C1 segment of cervical spinal cord (tissue), 14 donors: ENCODE measurements at places on chromosomes 5 and 9.
A peak's percentile ranks its signal among the peaks of the same experiment; 100 is the strongest.

DNA sequence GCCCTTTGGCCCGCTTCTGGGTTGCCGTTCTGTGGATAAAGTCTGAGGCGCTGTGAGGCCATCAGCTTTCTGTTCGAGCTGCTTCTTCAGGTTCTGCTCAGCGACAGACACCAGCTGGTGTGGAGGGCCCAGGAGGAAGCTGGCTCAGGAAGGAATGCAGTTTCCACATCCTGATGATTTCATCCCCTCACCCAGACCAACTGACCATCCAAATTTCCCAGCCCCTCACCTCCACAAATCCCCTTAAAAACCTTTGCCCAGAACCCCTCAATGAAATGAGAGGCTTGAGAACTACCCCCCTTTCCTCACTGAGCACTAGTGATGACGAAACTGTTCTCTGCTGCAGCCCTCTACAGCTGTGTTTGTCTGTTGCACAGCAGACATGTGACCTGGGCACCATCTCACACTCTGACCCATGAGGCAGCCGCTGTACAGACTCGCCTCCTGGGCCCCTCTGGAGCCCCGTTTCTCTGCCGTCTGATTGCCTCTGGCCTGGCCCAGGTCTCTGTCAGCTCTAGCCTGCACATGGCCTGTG is 45.4 kb downstream of the SPATA31C2 start:
- DNase-seq = no peak

DNA sequence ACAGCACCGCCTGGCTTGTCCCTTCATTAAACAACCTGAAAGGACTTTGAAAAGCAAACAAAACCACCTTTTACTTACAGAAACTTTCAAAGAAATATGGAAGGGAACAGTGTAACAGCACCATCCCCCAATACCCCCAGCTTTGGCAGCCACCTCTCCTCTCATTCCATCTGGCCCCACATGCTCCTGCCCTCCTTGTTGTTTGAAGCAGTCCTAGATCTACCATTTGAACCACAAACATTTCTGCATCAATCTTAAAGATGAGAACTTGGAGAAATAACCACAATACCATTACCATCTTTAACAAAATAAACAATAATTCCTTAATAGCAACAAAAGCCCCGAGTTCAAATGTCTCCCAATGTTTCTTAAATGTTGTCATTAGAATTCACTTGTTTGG is 17.8 kb upstream of the COL15A1 start:
- no peak for DNase-seq

- DNase-seq = no peak
These were observed 14.0 kb downstream of the COL27A1 start for GRCh38 chr9:114169029-114169951.

DNA sequence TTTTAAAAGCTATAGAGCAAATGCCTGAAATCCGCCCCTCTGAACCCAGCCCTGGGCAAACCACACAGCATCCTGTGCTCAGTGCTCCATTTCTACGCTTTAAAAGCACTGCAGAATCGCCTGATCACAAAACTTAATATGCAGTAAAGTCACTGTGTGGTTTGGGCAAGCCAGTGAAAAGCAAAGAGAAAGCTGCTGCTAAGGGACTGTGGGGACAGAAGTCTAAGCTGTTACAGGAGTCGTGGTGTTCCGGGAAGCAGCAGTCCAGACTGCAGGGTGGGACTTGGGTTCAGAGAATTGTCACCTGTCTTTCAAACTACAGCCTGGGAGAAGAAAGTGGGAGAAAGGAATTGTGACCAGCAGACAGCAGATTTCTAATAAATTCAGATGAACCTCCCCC is 8.2 kb downstream of the RAPGEF1 start:
- DNase-seq = no peak

- DNase-seq = no peak
These were observed 25.6 kb downstream of the COL27A1 start for GRCh38 chr9:114180696-114181606.

- DNase-seq = no peak
These were observed 4.0 kb upstream of the FCHO2 start for GRCh38 chr5:72951671-72952468.

DNA sequence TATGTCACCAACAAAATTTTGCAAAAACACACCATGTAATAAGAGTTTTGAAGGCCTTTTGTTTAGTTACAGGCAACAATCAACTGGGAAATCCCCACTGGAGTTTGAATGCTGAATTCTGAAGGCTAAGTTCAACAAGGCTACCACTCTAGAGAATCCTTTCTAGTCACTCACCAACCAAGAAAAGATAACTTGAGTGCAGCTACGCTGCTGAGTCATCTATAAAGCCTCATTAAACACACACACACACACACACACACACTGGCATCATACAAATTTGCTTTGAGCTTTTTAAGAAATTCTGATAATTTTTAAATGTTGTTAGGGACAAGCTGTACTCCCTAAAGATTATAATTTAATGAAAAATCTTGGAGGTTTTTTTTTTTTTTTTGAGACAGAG is 219.6 kb downstream of the DENND1A start:
- no peak for DNase-seq

DNA sequence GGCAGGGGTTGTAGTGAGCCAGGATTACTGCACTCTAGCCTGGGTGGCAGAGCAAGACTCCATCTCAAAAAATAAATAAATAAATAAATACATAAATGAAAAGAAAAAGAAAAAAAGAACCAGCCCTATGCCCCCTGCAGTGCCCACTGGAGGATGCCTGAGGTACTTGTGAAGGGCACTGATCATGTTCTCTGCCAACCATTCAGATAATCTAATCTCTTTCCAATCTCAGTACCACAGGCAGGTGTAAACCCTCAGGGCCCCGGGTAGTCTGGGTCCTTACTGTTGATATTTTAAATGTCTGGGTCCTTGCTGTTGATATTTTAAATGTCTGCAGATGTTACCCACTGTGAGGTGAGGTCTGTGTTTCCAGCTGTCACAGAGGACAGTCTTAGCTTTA is 321.8 kb upstream of the ADCY2 start:
- no peak for DNase-seq

DNA sequence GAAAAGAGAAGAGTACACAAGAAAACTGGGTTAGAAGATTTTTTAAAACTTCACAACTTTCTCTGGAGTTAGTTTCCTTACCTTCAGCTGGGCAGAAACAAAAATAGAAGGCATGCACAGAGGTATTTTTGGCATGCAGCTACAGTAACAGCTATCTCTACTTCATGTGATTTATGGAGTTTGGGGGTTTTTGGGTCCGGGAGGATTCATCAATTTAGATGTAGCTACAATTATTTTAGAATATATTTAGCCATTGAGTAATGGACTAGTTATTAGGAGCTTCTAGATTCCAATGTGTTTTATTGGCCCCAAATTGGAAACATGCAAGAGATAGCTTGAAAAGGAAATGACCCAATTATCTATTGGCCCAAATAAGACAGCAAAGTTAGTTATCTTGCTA is 91.6 kb upstream of the TNFAIP8 start:
- DNase-seq = no peak

DNA sequence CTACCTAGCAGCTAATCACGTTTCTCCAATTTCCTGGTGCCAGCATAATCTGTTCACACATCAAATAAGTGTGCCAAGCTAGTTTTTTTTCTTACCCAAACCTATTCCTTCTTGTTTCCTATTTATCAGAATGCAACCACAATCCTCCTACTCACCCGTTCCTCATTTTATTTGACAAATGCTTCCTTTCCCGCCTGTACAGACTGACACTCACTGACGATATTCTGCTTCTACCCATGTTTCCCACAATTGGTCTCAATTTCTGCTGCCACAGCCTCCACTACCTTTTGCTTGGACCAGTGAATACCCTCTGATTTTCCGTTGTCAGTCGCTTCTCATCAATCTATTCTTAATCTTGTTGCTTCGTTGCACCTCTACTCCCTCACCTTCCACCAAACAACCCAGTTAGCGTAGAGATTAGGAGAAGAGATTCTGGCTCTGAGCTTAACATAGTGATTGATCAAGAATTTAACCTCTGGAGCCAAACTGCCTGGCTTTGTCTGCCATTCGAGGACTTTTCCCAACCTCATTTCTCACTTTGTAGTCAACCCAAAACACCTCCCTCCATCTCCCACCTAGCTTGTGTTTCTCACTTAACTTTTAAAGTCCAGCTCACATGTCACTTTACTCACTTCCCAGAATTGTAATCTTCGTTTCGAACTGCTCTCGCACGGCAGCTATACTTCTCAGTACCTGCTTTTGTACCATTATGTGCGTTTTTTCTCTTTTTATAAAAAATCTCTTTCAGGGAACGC is 729 bp upstream of the TMEM38B start:
- DNase-seq = no peak

DNA sequence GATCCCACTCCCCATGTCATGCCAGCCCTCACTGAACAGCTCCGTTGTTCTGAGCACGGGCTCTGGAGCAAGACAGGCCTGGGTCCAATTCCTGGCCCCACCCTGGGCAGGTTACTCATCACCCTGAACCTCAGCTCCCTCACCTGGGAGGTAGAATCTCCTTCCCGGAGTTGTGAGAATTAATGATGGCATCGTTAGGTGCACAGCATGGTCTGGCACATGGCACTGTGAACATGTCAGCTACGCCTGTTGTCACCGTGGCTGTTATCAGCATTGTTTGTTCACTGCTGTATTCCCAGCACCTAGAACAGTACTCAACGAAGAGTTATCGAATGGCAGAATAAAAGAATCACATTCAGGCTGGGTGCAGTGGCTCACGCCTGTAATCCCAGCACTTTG is 43.0 kb downstream of the LRSAM1 start:
- no peak for DNase-seq

- DNase-seq = no peak
These were observed 72.4 kb upstream of the SNX2 start for GRCh38 chr5:122702524-122702875.

GRCh38 chr9:116883676-116884075 is 196.6 kb downstream of the TRIM32 start:
- DNase-seq = no peak

GRCh38 chr9:120625222-120625621 is 45.3 kb upstream of the CDK5RAP2 start:
- DNase-seq = no peak

- DNase-seq = peak; percentile 19
These were observed 1.0 kb downstream of the SET start for GRCh38 chr9:128689820-128690683.

DNA sequence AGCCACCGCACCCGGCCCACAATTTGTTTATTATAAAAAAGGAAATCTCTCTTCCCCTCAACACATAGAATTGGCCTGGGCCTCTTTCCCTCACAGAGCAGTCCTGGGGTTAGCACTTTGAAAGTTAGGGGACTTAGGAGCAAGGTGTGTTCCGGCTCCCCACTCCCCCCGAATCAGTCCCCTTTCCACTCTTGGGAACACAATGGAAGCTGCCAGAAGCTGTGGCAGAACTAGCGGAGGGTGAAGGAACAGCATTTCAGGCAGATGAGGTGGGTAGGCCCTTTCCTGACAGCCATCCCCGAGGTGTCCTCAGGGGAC is 16.4 kb upstream of the C5orf47 start:
- DNase-seq = no peak

DNA sequence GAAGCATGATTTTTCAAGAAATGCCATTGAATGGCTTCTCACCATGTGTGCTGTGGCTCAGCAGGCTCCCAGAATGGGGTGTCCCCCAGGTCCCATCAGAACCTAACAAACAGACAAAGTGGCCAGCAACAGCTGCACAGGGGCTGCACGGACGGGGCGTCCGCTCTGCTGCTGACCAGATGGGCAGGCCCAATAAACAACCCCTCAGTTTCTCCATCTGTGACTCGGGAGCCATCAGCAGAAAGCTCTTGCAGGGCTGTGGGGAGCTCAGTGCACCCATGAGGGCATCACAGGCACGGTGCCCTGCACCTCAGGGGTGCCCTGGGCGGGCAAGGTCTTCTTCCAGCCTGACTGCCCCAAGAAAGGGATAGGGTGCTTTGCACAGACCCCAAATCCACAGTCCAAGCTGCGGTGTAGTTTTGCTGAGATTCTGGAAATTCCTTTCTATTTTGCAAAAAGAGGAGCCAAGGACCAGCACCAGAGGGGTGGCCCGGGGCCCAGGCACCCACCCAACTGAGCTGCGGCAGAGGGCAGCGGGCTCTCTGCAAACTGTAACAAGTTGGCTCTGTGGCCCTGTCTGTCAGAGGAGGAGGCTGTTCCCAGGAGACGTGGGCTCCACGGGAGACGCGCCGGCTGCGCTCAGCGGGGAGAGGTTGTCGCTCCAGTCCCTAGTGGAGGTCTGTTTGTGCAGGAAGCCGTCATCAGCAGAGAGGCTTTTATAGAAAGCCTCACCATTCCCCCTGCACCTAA is 138.7 kb upstream of the PPP1R26 start:
- DNase-seq = no peak

DNA sequence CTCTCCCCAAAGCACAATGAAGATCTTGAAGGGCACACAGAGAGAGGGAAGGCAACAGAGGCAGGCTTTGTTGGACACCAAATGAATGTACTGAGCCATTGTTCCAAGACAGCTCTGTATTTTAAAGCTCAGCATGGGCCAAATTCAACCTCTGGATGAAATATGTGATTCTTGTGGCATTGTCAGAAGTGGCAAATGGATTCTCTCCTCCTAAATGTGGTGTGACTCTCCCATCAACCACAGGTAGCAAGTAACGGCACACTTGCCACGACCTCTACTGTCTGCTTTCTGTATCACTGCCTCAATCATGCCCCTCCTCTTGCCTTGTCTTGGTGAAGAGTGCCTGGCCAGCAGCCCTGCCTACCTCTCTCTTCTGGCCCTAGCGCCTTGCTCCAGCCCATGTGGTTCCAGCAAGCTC is 6.1 kb upstream of the MOB3B start:
- DNase-seq = no peak

DNA sequence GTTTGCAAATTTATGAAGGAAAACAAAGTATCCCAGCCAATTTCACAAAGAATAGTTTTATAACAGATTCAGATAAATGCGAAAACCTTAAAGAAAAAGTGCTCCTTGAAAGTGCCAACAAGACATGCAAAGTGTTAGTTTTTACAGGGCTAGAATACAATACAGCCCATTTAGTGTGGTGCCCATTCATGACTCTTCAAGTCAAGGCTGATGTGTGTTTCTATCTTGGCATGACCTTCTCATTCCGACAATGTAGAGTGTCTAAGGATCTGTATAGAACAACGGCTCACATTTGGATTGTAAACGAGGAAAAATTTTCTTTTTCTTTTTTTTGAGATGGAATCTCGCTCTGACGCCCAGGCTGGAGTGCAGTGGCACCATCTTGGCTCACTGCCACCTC is 205.2 kb upstream of the SEMA6A start:
- no peak for DNase-seq

- DNase-seq = no peak
These were observed 212.5 kb downstream of the TMC1 start for GRCh38 chr9:72733895-72734294.

- DNase-seq = no peak
These were observed 215.1 kb upstream of the DAPK1 start for GRCh38 chr9:87282538-87282937.

GRCh38 chr5:110463106-110463505 is 263.4 kb downstream of the TMEM232 start:
- DNase-seq = no peak

- DNase-seq = no peak
These were observed 87.5 kb downstream of the TTLL11 start for GRCh38 chr9:122005597-122005996.

- no peak for DNase-seq
These were observed 12.1 kb downstream of the RHOBTB3 start for GRCh38 chr5:95743232-95743631.

GRCh38 chr5:112210430-112211005 is 208.6 kb downstream of the EPB41L4A start:
- no peak for DNase-seq

GRCh38 chr9:33144551-33144950 is 22.6 kb downstream of the B4GALT1 start:
- no peak for DNase-seq
